ENCODE measurements at places on chromosomes 13 and 19. TPM values are rescaled to one million over a fixed set of nuclear protein-coding genes. Genes with fewer than 3 reads are reported as not detected.

- no peaks in the 10 kb centered on the region for H3K27me3 ChIP-seq
- DNase-seq = peak; percentile 71
- H3K36me3 ChIP-seq = no peaks in the 10 kb centered on the region
- no peak overlapping the region for H3K27ac ChIP-seq
- H3K4me1 ChIP-seq = no peaks in the 10 kb centered on the region
Observed at GRCh38 chr13:75178436-75178835, 303.5 kb downstream of the TBC1D4 start.

POSTN gene
- total RNA-seq = 230 TPM

- H3K4me3 ChIP-seq = no peak overlapping the region
- no peaks in the 10 kb centered on the region for H3K4me1 ChIP-seq
- H3K36me3 ChIP-seq = no peaks in the 10 kb centered on the region
- no peak for DNase-seq
Observed at GRCh38 chr13:41008349-41008980, 10.7 kb downstream of the ELF1 start.

DNA sequence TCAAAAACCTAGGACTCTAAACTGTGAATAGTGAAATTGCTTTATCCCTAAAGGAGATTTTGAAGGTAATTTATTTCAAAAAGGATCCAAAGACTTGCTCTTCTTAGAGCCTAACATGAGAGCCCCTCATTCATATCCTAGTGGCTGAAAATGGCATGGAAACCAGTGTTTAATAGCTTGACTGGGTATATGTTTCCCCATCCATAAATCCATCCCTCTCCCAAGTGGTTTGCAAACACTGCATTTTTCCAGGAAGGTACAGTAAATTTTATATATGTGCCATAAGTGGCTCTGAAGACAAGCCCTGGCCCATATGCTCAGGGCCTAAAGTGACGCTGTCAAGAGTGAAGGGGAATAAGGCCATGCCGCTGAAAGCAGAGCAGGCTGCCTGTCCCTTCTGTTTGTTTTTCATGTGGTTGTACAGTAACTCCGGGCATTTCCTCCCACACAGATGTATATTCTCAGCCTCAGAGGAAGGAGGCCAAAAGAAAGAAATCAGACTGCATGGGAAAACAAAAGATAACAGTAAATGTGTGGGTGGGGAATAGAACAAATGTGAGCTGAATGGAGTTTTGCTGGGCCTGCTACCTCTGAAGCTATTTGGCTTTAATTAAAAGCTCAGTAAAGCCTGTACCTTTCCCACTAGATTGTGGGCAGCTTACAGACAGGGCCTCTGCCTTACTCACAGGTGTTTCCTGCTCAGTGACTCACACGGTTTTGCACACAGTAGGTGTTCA, 181.9 kb downstream of the PCDH9 start:
- no peaks in the 10 kb centered on the region for H3K4me1 ChIP-seq
- no peak for DNase-seq
- no peaks in the 10 kb centered on the region for H3K36me3 ChIP-seq
- H3K27ac ChIP-seq = peak overlapping the region; percentile 49
- no peaks in the 10 kb centered on the region for H3K27me3 ChIP-seq

TEX29 gene
- 0.61 TPM for total RNA-seq

CBLC gene
- total RNA-seq = not detected

GRCh38 chr13:33537026-33537425, 251.5 kb upstream of the STARD13 start:
- H3K36me3 ChIP-seq = no peaks in the 10 kb centered on the region
- H3K27me3 ChIP-seq = no peaks in the 10 kb centered on the region
- peak overlapping the region; percentile 10 for H3K4me3 ChIP-seq
- no peak for DNase-seq
- no peaks in the 10 kb centered on the region for H3K4me1 ChIP-seq
- peak overlapping the region; percentile 85 for H3K27ac ChIP-seq

- H3K27me3 ChIP-seq = peaks cover 5% of the 10 kb centered on the region
- H3K4me1 ChIP-seq = no peaks in the 10 kb centered on the region
- no peak for DNase-seq
- no peaks in the 10 kb centered on the region for H3K36me3 ChIP-seq
Observed at GRCh38 chr19:39670998-39671397, 15.3 kb downstream of the LGALS16 start.

- no peak for DNase-seq
- H3K27ac ChIP-seq = no peak overlapping the region
- no peak overlapping the region for H3K4me3 ChIP-seq
- H3K4me1 ChIP-seq = no peaks in the 10 kb centered on the region
- peaks cover 2% of the 10 kb centered on the region for H3K36me3 ChIP-seq
Observed at GRCh38 chr13:100389617-100390016, 199.0 kb downstream of the GGACT start.

DNA sequence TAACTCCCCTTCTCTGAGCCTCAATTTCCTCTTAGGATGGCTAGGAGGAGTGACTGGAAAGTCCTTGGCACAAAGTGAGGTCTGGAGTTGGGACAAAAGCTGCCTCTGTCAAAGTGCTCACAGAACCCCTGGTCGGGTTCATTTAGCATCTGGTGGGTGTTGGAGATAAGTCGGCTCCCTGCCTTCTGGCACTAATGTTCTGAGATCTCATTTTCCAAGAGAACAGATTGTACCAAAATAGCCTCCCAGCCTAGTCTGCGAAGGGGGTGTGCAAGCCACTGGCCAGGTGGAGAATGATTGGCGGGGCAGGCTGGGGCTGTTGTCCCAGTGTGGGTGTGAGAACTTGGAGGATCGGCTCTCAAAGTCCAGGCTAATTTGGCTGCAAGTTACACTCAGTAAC, 20.7 kb upstream of the NWD1 start:
- no peak for DNase-seq
- no peaks in the 10 kb centered on the region for H3K27me3 ChIP-seq
- H3K4me1 ChIP-seq = no peaks in the 10 kb centered on the region
- H3K36me3 ChIP-seq = no peaks in the 10 kb centered on the region

GRCh38 chr13:95035311-95036109, 265.7 kb downstream of the ABCC4 start:
- no peak overlapping the region for H3K27ac ChIP-seq
- H3K36me3 ChIP-seq = no peaks in the 10 kb centered on the region
- H3K4me3 ChIP-seq = no peak overlapping the region
- H3K27me3 ChIP-seq = no peaks in the 10 kb centered on the region
- peaks cover 3% of the 10 kb centered on the region for H3K4me1 ChIP-seq
- no peak for DNase-seq

PCDH17 gene
- total RNA-seq = 82.6 TPM

DNA sequence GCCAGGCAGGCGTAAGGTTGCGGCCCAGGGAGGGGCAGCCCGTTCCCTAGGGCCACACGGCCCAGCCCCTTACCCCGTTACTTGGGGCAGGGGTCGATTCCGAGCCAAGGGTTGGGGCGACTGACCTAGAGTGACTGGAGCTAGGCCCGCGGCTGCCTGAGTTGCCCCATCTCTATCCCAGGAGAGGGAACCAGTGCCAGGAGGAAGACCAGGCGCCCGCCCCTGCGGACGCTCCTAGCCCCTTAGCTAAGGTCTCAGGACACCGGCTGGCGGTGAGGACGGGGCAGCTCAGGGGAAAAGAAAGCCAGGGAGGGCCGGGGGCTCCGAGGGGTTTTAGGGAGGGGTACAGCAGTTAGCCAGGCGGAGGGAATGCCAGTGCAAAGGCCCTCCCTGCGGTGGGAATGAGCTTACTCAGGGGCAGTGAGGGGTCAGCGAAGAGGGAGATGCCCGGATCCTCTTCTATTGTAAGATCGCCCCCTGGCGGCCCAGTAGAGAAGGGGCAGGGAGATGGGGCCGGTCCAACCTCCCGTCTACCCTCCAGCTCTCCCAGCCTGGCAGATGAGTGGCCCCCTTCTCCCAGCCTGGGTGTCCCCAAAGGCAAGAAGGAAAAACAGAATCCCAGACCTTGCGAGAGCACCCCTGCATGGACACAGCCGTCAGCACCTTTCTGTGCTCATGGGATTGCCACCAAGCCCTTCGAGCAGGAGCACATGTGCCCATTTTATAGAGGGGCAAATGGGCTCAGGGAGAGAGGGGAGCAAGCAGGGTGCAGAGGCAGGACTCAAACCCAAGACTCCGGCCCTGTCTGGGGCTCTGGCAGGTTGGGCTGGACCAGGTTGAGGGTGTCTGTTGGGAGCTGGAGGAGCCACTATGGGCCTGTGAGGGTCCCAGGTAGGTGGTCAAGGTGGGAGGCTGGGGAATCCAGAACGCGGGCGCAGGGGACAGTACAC, 16.3 kb downstream of the CILP2 start:
- no peak overlapping the region for H3K4me3 ChIP-seq
- no peaks in the 10 kb centered on the region for H3K4me1 ChIP-seq
- no peaks in the 10 kb centered on the region for H3K27me3 ChIP-seq
- DNase-seq = no peak
- H3K36me3 ChIP-seq = peaks cover 10% of the 10 kb centered on the region

DNA sequence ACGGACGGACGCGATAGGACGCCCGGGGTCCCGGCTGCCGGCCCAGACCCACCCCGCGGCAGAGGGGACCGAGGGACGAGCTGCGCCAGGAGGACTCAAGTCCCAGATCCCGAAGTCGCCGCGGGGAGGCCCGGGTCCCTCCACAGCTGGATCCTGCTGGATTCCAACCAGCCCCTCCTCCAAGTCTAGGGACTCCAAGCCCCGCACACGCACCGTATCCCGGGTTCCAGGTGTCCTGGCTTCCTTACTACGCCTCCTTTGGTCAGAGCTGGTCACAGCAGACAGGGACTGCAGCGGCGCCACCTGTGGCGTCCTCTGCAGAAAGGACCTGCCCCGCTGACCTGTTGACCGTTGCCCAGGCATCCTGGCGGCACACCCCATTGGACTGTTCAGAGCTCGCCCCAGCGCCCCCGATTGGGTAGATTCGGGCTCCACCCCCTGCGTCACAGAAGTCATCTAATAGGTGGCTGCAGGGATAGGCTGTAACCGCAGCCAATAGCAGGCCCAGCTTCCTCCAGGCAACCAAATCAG, 29.0 kb upstream of the ZNF709 start:
- no peaks in the 10 kb centered on the region for H3K27me3 ChIP-seq
- H3K36me3 ChIP-seq = no peaks in the 10 kb centered on the region
- H3K4me1 ChIP-seq = peaks cover 6% of the 10 kb centered on the region
- DNase-seq = no peak
- H3K27ac ChIP-seq = no peak overlapping the region

- H3K27me3 ChIP-seq = no peaks in the 10 kb centered on the region
- no peaks in the 10 kb centered on the region for H3K4me1 ChIP-seq
- no peak overlapping the region for H3K4me3 ChIP-seq
- no peak overlapping the region for H3K27ac ChIP-seq
Observed at GRCh38 chr13:96214824-96215445, 125.0 kb downstream of the HS6ST3 start.

GRIN2D gene
- 2.6 TPM for total RNA-seq

DNA sequence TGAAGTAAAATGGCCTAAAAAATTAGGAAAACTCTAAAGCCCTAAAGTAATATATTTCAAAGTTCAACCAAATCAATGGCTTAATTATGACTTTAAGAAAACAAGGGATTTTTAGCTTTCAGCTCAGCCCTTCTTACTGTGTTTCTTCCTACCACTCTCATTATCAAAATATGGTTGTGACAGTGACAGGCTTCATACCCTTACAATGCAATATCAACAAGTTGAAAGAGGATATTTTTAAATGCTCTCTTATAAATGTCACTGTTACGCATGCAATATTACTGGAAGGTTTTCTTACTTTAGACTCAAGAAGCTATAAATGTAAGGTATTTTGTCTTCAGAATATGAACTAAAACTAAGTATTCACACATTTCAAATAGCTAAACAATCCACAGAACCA, 1225.7 kb upstream of the MIR17HG start:
- no peak overlapping the region for H3K4me3 ChIP-seq
- no peak for DNase-seq
- H3K4me1 ChIP-seq = no peaks in the 10 kb centered on the region

NAPSA gene
- 1.4 TPM for total RNA-seq

ZNF582 gene
- total RNA-seq = 8.7 TPM

All from spinal cord (tissue), 10 donors.